ENCODE measurements at places on chromosomes 1 and 21.
A peak's percentile ranks its signal among the peaks of the same experiment; 100 is the strongest.

- DNase-seq: no peak
These were observed 20.7 kb upstream of the LAX1 start for GRCh38 chr1:203744075-203744972.

GRCh38 chr1:202240956-202241355, 47.4 kb downstream of the LGR6 start:
- no peak for DNase-seq

- no peak for DNase-seq
These were observed 41.2 kb downstream of the SLC27A3 start for GRCh38 chr1:153816283-153816889.

DNA sequence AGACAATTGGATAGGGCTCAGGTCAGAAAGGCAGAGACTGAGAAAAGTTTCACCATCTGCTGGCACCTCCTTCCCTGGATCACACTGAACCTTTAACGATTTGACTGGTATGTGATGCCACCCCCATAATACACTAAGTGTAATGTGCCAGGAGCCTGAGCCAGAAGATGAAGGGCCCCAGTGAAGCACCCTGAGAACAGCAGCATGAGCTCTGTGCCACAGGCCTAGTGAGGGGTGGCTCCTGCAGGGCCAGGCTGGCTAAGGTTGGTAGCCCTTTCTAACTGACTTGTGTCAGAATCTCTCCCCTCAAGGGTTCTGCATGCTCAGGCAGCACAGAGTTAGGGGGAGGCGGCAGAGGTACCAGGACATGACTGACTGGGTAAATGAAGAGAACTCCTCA, 38.9 kb downstream of the ARHGEF11 start:
- no peak for DNase-seq

DNA sequence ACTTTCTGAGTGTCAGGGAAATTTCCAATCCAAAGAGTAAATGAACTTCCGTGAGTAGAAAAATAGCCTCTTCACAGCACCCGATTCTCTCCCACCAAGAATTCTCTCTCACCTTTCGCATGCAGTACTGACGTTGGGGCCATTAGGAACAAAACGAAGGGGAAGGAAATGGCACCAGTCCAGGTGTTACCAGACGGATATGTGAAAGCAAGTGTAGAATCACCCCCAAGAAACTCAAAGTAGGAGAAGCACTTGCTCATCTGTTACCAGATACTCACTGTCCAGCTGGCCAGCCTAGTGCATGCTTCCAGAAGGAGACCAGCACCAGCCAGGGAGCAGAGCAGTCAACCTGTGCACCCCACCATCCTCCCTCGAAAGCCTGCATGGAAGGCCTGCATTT, 55.1 kb downstream of the ITPKB start:
- no peak for DNase-seq

GRCh38 chr1:113018911-113019310, 54.1 kb upstream of the LRIG2 start:
- no peak for DNase-seq

GRCh38 chr1:197393105-197393504, 125.1 kb downstream of the CRB1 start:
- DNase-seq: no peak

DNA sequence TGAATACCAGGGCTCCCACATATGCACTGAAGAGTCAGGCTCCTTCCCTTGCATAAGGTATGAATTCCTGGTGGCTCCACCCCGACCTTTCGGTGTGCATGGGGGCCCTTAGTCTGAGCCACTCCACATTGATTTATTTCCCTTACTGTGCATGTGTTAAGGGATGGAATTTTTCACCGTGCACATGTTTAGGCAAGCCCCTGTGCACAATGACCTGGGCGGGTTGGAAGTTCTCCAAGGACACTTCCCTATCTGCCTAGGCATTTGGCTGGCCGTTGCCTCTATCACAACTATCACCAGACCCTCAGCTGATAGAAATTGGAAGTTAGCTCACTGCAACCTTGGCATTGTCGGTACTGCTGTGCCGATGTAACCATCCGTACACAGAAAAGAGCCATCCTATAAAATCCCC, 9.7 kb downstream of the S100A6 start:
- no peak for DNase-seq

GRCh38 chr1:209103092-209103491, 480.4 kb upstream of the CAMK1G start:
- DNase-seq: no peak

- DNase-seq: no peak
These were observed 34.6 kb downstream of the OBSCN start for GRCh38 chr1:228242409-228242808.

GRCh38 chr1:47944561-47944960, 52.6 kb downstream of the TRABD2B start:
- no peak for DNase-seq

DNA sequence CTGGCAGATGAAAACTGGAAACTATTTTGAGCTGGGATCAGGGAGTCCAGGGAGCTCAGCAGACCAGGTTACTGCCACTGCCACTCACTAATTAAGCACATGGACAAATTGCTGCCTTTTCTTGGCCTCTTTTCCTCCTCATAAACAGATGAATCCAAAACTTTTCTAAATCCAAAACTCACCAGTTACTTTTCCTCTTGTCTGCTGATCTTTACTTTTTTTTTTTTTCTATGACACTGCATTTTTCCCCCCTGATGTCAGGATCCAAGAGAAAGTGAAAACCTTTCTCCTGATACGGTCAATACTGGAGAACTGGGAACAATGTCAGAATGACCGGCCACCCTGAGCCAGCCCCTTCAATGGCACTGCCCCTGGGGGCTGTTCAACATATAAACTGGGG, 405.8 kb downstream of the DUSP10 start:
- DNase-seq: no peak

DNA sequence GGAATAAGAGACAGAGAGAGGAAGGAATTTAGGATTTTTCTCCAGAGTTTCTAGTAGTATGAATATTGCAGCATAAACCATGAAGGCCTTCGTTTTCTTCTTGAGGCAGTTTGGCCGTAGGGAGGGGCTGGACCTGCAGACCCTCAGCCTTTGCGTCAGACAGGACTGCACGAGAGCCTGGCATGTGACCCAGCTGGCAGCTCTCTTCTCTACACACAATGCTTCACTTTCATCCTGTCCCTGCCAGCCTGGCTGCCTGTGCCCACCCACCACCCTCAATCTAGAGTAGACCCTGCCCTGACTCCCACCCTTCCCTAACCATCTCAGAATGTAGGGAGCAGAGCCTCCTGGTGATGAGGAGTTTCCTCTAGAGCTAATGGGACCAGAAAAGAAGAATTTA, 1.6 kb downstream of the CA14 start:
- no peak for DNase-seq

GRCh38 chr1:228317411-228317828, 89.2 kb downstream of the TRIM11 start:
- no peak for DNase-seq

- DNase-seq: no peak
These were observed 81.3 kb upstream of the LYST start for GRCh38 chr1:235947989-235948388.

DNA sequence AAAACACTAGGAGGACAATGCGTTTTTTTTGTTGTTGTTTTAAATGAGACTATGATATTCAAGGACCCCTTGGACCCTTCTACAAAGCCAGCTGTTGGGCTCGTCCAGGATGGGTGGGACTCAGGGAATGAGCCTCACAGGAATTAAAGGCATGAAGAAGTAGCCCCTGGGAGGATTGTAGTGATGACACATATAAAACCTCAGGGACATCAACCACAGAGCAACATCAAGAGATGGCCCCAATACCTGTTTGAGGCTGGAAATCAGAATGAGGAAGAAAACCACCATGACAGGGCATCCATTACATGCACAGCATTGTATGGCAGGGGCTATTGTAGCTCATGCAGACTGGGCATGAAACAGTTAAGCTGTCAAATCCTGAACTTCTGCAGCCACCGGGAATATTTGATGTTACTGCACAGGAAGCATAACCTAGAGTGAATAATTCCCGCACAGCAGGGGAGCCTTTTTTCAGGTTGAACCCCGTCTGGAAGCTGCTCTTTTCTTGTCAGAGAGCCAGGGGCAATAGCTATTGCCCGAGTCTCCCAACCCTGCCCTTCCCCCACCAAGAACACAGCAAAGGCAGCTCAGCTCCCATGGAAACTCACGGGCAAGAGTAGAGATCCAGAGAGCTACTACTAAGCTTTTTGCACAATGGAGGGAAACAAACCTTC, 140.2 kb upstream of the FGGY start:
- no peak for DNase-seq

DNA sequence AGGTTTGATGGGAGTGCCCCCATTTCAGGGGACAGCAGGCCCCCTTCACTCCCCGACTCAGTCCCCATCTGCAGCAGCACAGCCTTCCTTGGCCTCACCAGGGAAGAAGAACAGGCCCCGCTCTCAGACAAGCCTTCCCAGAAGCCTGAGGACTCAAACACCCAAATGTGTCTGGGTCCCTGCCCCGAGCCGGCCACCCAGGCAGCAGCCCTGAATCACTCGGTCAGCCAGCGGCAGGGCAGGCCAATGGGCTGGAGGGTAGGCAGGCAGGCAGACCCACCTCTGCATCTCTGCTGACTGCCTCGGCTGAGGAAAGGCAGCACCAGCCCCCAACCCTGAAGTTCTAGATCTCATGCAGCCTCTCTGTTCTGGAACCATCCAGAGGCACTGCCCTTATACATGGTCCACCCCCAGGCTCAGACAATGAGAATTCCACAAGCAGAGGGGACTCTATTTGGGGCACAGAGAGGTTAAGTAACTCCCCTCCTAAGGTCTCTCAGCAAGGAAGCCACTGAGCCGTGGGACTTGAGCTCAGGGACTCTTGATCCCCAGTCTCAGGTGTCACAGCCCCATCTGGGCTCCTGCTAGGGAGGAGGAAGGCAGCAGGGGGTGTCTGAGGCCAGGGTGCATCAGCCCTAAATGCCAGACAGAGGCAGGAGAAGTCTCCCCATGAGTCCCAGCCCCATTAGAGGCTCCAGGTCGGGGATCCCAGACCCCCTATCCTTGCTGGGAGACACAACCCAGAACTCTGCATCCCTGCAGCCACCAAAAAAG, 33.2 kb upstream of the RUNX3 start:
- DNase-seq: no peak

DNA sequence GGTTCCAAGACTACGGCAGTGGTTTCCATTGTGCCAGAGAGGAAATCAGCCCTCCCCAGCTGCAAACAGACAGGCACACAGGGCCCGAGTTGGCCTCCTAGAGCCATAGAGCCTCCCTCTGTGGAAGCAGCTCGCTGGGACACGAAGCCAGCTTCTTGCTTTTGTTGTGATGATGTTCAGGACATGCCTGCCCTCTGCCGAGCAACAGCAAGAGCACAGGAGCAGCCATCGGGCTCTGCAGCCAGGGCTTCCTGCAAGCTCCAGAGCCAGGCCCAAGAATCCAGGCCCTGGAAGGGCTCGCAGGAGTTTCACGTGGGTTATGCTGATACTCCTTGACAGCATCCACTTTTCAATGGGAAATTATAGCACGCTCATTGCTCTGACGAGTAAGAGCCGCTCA, 18.5 kb downstream of the NPHP4 start:
- no peak for DNase-seq

- DNase-seq: no peak
These were observed 9.4 kb downstream of the DONSON start for GRCh38 chr21:33578959-33579542.

- DNase-seq: no peak
These were observed 36.5 kb downstream of the RIPK4 start for GRCh38 chr21:41730367-41730765.

GRCh38 chr1:55618199-55618598, 403.0 kb upstream of the USP24 start:
- DNase-seq: no peak

DNA sequence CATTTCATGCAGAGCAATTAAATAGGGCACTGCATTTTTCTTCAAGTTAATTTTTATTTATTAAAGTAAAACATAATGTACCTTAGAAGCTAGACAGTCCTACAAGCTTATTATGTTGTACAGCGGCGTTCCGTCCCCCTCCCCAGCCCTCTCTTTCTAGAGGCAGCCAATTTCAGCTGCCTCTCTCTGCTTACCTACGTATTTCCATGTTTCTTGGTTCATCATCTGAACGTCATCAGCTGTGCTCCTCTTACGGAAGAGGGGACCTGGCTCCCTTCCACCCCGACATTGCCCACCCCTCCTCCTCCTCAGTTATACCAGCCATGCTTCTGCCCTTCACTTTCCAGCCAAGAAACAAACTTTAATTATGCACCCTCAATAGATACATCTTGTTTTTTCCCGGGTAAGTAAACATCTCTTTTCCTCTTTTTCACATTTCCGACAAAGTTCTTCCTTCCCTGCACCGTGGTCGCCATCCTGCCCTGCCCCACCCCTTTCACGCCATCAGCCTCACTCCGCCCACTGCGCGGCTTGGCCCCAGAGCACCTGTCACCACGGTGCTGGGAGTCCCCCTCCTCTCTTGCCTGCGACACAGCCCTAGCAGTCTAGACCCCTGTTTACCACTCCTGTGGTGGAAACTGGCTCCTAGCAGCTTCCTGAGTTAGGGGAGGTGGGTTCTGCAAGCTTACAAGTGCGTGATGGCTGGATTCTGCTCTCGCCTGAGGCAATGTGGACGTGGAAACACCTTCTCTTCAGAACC, 57.9 kb downstream of the SLC37A1 start:
- DNase-seq: no peak

DNA sequence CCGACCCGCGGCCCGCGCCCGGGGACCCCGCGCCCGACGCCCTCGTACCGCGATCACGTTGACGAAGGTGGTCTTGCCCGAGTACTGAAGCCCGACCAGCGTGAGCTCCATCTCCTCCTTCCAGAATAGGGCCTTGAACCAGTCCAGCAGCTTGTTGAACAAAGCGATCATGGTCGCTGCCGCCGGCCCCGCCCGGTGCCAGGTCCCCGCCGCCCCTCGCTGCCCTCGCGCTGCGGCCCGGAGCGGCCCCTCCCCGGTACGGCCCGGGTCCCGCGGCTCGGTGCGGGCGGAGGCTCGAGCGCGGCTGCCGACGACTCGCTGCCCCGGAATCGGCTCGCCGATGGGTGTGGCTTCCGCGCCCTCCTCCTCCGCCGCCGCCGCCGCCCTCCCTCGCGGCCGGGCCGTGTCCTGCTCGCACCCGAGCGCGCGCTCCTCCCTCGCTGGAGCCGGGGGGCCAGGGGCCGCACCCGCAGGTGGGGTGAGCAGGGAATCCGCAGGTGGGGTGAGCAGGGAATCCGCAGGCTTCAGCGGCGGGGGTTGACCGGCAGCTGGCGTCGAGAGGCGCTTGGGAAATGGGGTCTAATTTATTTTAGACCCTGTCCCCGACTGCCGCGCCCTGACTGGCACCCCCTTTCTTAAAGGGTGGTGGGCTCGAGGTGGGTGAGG, at the start of gene ARL8A:
Gene ARL8A, minus strand, starts transcription at position 336 of the 666 bp plus-strand sequence. Its CDS starts 165 bp downstream, at position 171.
- peak; percentile 27 for DNase-seq
